ENCODE measurements at places on chromosomes 7 and 10.

DNA sequence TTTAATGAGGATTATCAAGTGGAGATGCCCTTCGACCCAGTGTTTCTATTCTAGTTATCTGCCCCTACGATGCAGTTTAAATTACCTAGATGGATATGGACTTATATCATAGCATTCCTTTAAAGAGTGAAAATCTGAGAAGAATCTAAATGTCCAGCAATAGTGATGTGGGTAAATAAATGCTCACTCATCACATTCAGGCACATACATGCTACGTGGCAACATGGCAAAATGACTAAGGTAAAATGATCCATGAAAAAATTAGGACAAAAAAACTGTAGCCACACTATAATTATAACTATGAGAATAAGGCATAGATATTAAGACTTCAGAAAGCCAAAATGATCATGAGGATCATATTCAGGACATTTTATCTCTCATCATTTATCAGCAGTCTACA, 82.4 kb upstream of the PDE1C start:
- no peak for DNase-seq

GRCh38 chr7:132207211-132207610, 369.1 kb downstream of the PLXNA4 start:
- DNase-seq: no peak

GRCh38 chr10:48835781-48836180, 103.9 kb downstream of the LRRC18 start:
- DNase-seq: no peak

DNA sequence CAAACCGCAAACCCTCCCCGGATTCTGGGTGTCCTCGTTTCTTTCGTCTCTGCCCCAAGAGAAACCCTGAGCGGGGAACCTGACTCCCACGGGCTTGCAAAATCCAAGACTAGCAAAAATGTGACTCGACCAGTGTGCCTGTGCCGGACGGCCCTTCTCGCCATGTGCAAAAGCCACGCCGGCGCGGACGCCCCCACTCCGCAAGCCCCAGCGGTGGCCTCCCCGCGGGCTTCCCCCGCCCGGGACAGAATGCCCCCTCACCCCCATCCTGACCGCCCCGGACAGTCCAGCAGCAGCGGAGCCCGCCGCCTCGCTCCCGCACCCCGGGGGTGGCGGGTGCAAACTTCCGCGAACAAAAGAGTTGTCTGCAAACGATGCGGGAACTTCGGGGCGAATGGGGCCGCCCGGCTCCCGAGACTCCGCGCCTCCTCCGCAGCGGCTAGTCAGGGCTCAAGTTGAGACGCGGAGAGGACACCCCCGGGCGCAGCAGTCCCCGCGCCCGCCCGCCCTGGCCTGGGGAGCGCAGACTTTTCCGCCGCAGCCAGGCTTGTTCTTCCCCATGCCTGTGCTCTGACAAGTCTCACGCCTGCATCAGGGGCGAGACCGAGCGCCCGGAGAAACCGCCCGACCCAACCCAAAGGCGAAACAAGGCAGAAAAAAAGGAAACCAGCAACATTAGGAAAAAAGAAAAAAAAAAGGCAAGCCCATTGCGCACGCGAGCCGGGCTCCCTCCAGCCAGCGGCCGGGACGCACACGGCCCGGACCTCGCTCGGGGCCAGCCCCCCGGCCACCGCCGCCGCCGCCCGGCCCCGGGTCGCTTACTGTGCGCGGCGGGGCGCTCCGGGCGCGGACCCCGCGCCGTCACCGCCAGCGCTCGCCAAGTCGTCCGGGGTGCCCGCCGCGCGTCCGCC, 732 bp downstream of the FAM53B start:
- DNase-seq: no peak

- no peak for DNase-seq
Measured at GRCh38 chr10:77844713-77845445, 81.7 kb downstream of the DLG5 start.

DNA sequence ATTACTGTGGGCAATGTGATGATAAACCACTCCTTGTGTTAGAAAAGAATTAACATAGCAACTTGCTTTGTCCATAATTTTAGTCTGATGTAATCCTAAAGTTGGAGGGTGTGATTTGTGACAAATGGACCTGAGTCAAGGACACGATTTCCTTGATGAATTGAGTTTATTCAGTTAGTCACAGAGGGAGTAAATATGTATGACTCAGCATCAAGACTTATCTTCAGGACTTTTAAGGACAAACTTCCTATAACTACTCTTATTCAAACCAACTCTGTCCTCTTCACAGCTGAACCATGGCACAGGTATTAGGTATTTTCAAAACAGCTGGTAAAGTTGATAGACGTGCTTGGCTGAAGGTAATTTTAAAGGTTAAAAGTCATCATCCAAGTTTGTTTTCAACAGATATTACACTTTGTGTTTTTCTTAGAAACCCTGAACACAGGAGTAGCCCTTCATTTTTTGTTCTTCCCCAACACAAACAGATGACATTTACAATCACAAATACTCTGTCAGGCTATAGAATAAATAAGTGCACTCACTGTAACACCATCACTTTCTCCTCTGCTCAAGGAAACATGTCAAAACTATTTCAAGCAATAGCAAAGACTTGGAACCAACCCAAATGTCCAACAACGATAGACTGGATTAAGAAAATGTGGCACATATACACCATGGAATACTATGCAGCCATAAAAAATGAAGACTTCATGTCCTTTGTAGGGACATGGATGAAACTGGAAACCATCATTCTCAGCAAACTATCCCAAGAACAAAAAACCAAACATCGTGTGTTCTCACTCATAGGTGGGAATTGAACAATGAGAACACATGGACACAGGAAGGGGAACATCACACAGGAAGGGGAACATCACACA, 54.5 kb downstream of the COA1 start:
- no peak for DNase-seq

GRCh38 chr10:36540611-36541010, 584.8 kb upstream of the ANKRD30A start:
- DNase-seq: no peak

All from midbrain (tissue), 1 donor.